ENCODE measurements at places on chromosomes 2 and 18.

- no peak for DNase-seq
These were observed 1392.9 kb upstream of the ACVR2A start for GRCh38 chr2:146451972-146452371.

DNA sequence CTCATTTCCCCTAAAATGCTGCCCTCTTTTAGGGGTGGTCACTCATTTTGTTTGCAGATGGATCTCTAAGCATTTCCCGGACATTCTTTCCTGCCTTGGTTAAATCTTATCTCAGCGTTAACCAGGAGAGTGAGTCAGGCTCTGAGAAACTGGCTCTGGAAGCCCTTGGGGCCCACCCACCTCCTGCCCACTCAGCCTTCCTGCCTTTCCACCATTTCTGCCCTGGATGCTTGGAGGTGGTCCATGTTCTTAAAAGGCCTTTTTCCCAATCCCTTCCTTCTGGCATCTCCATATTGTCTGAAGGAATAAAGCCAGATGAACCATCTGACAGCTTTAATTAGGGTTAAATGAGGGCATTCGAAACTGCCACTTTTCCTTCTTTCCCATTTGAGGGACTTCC lies 9.5 kb downstream of the HK2 start:
- no peak for DNase-seq

- no peak for DNase-seq
These were observed 115.0 kb upstream of the CDCA7 start for GRCh38 chr2:173239644-173240043.

DNA sequence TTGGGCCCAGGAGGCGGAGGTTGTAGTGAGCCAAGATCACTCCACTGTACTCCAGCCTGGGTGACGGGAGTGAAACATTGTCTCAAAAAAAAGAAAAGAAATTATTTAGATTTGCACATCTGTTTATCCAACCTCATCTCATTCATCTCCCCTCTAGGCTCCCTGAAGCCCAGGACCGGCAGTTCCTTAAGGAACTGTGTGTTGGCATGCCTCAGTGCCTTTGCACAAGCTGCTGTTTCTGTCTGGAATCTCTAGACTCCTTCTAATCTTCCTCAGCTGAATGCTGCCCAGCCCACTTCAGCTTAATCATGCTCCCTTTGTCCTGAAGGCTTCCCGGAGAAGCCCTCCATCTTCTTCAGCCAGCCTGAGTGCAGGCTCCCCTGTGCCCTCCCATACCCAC lies 10.9 kb upstream of the RFX8 start:
- DNase-seq: no peak

DNA sequence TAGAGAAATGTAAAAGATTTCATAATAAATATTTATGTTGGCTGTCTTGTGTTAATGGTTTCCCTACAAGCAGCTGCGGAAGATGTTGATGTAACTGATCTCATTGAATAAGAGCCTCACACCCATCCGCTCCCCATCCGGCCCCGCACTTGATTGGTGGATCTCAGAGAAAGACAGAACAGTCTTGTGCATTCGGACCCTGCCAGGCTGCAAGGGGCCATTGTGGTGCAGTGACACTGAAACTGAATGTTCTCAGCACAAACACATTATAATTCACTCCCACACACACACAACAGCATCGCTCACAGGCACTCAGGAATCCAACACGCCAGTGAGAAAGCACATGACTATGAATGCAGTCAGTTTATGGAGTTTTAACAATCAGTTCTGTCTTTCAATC lies 47.8 kb downstream of the PRELID3A start:
- no peak for DNase-seq

Data from inflammatory macrophage treated with lipopolysaccharide for 1 hour (primary cell).